ENCODE measurements at places on chromosomes 3 and 15.

DNA sequence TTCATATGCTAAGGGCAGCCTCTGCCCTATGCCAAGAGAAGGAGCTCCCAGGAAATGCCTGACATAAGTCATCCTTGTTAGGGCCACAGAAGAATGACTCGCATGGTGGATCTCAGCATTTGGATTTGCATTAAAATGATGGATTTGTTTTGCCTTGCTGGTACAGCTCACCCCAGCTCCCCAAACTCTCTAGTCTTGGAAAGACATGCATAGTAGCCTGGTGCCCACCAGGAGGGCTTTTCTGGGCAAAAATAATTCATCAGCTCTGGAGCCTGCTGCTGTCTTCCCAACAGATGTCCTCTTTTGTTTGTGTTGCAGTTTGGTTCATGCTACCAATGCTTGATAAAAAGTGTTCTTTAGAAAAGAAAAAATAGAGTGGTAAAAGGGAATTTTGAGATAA, 833.0 kb downstream of the AGBL1 start:
- DNase-seq, result no peak

DNA sequence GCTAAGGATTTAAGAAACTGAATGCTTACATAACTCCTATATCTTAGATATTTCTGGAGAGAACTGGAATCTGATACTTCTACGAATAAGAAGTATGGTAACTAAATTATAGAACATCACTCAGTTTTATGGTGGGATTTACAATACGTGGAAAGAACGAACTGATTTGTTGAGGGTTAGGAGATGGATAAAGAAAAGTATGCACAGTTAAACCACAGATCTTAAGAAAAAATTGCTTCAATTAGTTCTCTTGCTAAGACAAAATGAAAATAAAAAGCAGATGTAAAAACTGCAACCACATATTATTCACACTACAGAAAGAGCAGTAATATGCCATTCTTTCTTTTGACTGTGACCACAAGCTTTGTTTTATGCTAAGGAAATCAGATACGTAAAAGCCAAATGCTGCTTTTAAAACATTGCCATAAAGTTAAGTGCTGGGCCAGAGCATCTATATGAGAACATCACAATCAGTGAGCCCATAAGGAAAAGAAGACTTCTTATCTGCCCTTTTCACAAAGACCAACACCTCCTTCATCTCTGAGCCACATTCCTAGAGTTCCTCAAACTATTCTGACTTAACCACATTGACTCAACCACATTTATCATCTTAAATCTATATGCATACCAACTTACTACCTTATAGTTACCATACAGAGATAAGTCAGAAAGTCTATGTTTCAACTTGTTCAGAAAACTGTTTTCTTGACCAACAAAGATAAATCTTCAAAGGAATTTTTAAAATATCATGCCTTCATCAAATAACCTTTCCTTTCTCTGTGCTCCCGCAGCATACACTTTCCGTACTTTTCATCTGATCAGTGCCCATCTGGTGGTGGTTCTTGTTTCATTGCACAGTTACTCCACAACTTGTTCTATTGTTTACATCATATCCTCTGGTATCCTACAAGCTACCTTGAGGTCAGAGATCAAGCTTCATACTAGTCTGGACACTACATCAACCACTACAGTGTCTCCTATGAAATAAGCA, 61.7 kb downstream of the FSIP1 start:
- DNase-seq, result no peak

- DNase-seq, result no peak
These were observed 28.7 kb upstream of the PLOD2 start for GRCh38 chr3:146189519-146190173.

- no peak for DNase-seq
These were observed 1.1 kb downstream of the ATP13A4 start for GRCh38 chr3:193553586-193553985.

- DNase-seq, result no peak
These were observed 63.7 kb downstream of the CORO2B start for GRCh38 chr15:68642491-68642845.

GRCh38 chr15:69957175-69957574, 140.5 kb downstream of the TLE3 start:
- no peak for DNase-seq

GRCh38 chr3:11178421-11178820, 24.1 kb downstream of the HRH1 start:
- DNase-seq, result no peak

- no peak for DNase-seq
These were observed 180.5 kb downstream of the MCTP2 start for GRCh38 chr15:94411846-94412245.

- DNase-seq, result no peak
These were observed 817.4 kb upstream of the LMCD1 start for GRCh38 chr3:7684182-7684715.

- DNase-seq, result no peak
These were observed 6.1 kb downstream of the ATG3 start for GRCh38 chr3:112555535-112556170.

DNA sequence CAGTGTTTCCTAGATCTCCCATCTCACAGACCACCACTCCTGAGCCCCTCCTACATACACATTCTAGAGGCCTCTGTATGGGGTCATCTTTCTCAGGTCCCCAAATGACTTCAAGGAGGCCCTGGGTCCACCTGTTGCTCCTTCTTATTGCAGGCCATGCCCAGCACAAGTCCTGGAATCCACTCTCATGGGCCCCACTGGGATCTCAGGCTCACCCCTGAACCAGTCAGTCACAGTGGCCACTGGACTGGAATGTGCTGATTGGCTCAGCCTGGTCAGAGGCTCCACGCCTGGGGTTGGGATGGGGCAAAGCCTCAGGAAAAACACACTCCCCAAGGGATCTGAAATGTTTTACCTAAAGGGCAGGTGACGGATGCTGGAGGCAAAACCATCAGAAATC, 55.7 kb downstream of the SPSB4 start:
- DNase-seq, result no peak

- DNase-seq, result no peak
These were observed 55.0 kb downstream of the UBE2E2 start for GRCh38 chr3:23258110-23258509.

GRCh38 chr3:16504242-16504641, 9.3 kb downstream of the RFTN1 start:
- DNase-seq, result no peak

GRCh38 chr15:72377331-72377730, 1.5 kb upstream of the HEXA start:
- no peak for DNase-seq

DNA sequence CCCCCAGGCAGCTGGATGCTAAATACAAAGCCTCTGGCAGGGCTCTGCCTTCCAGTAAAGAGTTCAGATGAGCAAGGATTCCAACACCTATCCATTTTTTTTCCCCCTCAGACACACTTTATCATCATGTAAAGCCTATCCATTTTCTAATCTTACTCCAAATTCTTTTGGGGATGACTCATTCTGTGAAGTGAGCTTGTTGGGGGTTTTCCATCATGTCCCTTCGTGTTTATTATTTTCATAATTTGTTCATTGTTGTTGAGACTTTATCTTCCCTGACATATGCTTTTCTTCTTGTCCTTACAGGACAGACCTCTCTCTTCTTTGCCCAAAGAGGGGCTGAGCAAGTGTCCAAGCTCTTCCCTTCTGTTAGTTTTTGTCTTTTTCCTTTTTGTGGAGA, 34.7 kb upstream of the SH3BP5 start:
- DNase-seq, result no peak

DNA sequence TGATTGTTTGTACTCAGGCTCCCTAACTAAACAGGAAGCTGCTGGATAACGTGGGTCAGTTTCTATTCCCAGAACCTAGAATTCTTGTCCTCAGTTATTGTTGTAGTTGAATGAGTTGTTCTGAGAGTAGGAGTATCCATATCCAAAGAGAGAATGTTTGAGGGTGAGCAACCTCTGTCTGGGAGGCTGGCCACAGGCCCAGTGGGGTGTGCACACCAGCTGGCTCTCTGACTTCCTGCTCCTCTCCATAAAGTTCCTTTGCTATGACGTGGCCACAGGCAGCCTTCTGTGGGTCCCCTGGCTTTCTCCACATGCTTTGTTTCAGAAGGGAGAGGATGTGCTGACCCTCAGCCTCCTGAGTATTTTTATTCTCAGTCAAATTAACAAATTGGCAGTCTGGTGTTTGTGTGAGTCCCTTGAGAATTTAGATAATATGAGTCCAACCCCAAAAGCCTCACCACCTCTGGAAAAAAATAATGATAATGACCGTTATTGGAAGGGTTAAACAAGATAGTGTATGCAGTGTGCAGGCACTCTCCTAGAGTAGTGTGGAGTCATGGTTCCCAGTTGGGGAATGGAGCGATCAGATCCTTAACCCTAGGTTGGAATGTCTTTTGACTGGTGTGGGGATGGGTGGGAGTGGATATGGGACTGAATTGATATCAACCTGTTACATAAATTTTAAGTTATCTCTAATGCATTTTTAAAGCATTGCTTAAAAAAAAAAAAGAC, 47.6 kb upstream of the MED12L start:
- no peak for DNase-seq

DNA sequence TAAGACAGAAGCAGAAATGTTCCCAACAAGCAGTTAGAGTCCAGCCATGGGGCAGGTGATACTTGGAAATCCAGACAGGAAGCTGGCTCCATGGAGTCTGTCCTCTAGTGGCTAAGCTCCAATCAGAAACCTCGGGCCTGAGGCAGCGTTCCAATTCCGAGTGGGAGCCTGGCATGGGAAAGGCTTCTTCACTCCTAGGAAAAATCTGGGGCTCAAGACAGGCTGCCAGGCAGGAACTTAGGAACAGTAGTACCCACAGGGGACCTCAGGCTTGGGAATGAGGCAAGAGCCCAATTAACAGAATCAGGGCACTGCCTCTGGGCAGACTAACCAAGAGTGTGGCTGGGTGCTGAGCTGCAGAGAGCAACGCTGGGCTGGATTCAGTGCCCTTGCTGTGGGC, 6.2 kb upstream of the ATP13A4 start:
- no peak for DNase-seq

- no peak for DNase-seq
These were observed 33.0 kb upstream of the NR2E3 start for GRCh38 chr15:71777216-71777943.

DNA sequence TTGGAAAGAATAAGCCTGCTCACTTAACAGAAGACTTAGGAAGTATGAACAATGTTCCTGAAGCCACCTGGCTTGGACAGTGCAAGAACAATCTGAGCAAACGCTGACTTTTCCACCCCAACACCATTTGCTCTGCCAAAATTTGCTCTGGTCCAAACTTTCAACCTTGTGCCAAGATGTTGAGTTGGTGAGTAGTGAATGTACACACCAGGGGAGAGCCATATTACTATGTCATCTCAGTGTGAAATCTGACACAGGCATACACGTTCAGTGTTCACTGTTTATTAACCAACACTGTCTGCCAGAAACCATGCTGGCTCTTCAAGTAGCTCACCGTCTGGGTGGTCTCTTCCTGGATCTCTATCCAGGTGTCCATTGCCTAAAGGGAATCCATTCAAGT, 152.9 kb upstream of the LPP start:
- no peak for DNase-seq

DNA sequence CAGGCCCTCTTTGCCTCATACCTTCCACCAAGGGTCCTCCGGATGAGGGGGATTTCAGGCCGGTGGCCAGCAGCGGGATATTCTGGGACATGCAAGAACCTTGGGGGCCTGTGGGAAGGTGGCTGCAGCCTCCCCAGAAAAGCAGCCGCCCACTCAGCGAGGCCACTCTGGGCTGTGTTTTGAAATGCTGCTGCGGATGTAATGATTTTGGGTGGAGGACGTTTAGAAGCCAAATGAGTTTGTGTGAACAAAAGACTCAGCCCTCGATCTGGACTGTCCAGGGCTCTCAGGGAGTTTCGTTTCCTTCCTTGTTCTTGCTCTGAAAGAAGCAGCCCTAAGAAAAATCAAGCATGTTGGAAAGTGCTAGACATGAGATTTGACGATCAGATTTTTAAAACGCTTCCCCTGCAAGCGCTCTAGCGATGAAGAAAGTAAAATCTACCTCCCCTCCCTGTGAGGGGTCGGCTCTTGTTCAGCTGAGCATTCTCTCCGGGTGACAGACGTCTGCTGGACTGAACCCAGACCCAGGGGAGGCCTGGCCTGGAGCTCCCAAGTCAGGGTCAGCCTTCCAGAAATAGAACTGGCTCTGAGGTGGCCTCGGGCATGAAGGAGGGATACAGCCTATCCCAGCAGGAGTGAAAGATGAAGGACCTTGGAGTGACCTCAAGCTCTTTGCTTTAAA, 12.9 kb downstream of the HEG1 start:
- no peak for DNase-seq

DNA sequence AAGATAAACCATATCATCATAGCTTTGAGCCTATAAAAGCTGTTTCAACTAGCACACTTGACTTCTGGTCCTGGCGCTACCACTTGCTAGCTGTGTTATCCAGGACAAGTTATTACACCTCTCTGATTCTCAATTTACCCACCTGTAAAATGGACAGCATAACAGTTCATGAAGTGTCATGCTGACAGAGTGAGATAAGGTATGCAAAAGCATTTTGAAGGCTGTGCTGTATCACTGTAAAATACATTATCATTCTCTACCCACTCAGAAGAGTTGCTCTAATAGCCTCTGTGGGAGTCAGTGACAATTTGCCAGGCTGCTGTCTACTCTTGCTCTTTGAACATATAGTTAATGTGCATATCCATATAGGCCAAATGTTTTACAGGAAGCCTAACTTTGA, 93.0 kb downstream of the SSR3 start:
- no peak for DNase-seq

All from CD8-positive, alpha-beta T cell (primary cell).